ENCODE measurements at places on chromosomes 12 and 14.
A peak's percentile ranks its signal among the peaks of the same experiment; 100 is the strongest.

DNA sequence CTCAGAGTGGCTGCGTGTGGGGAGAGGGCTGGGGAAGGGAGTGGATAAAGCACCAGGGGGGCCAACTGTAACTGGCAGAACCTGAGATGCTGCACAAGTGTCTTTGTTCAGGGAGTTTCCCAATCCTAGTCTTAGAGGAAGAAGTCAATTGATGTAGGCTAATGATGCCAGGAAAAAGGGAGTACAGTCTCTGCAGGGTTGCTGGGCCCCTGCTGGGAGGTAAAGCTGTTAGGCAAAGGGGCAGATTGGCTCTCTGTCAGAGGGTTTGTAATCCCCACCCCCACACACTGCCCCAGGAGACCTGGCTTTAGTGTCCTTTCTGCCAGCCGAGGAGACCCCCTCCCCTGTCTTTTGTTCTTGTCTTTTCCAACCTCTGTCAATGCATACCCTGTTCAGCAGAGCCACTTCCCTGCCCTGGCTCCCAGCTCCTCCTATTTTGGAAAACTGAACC lies 178.4 kb downstream of the KCNA5 start:
- DNase-seq, result no peak

GRCh38 chr12:28177461-28177860 lies 12.8 kb upstream of the CCDC91 start:
- DNase-seq, result no peak

GRCh38 chr14:101418601-101419000 lies 142.7 kb upstream of the DIO3 start:
- DNase-seq, result no peak

- no peak for DNase-seq
Measured at GRCh38 chr14:55458800-55459515, 18.5 kb upstream of the TBPL2 start.

DNA sequence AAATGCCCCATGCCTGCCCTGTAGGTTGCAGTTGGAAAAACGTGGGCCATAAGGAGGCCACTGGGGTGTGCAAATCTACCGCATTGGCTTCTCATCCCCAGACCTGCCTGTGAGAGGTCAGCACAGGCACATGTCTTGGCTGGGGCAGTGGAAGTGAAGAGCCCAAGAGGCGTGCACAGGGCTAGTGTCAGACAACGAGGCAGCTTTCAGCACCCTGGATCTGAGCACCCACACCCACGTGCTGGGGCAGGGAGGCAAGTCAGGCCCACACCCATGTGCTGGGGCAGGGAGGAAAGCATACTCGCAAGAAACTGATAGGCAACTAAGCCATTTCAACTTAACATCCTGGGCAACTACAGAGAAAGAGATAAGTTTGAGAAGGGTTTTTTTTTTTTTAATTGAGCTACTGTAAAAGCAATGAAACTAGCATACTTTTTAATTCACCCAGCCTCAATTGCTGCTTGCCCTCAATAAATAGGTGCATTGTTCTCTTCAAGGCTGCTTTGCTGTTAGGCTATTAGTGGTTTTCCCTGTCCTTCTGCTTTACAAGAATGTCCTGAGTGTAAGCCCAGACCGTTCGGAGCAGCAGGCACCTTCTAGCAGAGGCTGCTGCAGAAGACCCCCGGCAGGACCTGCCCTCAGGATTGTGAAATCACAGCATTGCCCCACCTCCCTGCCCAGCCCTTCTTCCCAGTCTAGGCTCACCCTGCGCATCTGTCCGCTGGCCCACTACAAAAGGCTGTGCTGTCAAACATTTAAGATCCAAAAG lies 355.3 kb upstream of the FKBP4 start:
- peak; percentile 36 for DNase-seq

DNA sequence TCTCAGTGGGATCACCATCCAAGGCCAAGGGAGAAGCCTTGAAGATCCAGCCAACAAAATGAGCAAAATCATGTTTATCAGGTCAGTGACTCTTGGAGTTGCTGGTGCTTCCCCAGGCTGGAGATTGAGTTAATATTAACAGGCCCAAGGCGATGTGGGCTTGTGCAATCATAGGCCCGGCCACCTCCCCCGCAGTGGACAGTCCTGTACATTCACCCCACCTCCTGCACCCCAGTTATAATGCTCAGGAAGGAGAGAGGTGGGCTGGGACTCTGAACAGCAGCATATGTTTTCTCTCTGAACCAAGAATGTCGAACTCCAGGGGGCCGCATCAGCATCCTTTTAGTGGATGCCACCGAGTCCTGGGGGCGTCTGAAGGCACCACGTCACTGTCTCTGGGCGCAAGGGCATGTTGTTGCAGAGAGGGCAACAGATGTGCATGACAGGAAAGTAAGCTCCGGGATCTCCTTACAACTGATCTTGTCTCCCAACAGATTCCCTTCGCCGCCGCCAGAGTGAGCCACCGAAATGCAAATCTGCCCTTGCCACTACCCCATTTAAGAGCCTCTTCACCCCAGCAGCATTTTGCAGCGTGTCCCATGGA lies 32.2 kb upstream of the SERPINA6 start:
- DNase-seq, result peak; percentile 15

DNA sequence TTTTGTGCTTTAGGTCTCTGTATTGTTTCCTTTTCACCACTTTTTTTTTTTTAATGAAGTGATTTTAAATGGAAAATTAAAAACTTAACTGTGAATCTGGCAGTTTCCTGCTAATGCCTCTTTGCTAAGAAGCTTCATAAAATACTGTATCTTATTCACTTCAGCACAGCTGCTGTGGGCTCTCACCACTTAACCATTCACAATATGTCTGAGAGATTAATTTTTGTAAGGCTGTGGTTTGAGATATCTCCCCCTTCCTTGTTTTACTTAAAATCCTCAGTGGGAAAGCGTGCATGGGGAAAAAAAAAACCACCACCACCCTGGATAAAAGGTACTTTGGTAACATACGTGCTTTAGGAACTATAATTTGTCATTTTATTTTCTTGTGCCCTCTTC lies 115.9 kb downstream of the ETV6 start:
- peak; percentile 64 for DNase-seq

DNA sequence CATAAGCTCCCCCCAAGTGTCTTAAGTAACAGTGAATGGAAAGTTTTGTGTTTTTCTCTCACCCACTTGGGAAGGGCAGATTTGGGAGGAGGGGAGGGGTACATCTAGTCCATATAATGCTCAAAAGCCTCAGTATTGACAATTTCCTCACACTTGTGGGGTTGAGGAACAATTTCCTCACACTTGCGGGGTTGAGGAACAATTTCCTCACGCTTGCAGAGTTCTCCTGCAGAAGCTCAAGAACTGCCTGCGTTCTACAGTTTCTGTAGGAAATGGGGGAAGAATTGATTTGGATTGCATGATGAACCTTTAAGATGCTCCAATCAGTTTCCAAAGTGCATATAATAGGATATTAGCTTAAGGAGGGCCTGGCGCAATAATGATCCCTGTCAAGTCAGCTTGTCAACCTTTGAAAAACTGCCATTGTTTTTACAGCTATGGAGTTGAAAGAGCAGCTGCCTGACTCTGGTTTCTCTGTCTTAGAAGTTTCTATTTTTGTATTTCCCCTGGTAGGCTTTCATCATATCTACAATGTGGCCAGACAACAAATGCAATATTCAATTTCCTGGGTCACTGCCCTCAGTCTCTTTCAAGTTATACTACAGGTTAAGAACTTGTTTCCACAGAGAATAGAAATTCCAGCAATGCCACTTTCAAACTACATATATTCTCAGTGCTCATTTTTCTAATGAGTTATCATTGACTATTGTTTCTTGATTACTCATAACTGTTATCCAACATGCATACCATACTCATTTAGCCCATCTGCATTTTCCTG lies 66.5 kb downstream of the PLEKHG7 start:
- peak; percentile 16 for DNase-seq

- no peak for DNase-seq
Measured at GRCh38 chr12:5807090-5807414, 138.0 kb downstream of the ANO2 start.

DNA sequence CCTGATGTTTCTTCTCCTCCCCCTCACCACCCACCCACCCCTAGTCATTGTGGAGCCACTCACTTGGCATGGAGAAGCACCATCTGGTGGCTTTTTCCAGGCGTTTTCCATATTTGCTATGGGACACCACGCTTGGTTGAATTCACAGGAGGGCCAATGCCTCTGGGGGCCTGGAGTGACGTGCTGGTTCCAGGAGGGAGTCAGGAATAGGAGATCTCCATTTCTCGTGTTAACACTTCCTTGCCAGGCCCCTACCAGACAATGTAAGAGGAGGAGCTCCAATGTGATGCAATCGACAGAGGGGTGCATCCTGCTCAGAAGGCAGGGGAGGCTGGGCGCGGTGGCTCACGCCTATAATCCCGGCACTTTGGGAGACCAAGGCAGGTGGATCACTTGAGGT lies 21.6 kb upstream of the TESC start:
- no peak for DNase-seq

DNA sequence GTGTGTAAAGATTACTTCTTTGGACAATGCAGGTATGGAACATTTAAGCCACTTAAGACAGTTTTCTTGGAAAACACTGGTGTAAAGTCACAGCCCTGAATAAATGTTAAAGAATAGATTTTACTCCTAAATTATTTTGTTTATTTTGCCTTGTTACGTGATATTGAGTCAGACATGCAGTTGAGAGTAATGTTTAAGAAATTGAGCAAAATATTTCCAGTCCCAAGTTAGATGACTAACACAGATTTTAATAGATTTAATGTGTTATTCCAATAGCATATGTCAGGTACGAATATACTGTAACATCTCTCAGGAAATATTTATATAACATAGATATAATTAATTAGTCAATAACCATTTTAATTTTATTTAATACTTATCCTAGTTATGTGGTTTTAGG lies 1361.7 kb downstream of the FSCB start:
- DNase-seq, result no peak

- no peak for DNase-seq
Measured at GRCh38 chr12:93852173-93852591, 175.0 kb downstream of the CRADD start.

DNA sequence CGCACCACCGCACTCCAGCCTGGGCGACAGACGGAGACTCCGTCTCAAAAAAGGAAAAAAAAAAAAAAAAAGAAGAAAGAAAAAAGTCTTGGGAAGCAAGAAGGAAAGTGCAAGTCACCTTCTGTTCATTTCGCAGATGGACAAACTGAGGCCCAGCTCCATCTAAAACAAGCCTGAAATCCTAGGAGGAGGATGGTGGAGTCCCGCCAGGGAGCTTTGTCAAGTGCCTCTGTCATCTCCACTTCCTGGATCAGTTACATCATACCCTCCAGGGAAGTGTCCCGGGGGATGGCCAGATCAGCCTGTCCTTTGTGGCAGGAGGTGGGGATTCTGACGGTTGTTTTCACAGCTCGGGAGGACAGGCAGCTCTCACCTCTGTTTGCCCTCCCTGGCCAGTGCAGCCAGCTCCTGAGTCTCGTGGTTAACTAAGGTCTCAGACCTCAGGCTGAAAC lies 8.7 kb upstream of the SDSL start:
- no peak for DNase-seq

DNA sequence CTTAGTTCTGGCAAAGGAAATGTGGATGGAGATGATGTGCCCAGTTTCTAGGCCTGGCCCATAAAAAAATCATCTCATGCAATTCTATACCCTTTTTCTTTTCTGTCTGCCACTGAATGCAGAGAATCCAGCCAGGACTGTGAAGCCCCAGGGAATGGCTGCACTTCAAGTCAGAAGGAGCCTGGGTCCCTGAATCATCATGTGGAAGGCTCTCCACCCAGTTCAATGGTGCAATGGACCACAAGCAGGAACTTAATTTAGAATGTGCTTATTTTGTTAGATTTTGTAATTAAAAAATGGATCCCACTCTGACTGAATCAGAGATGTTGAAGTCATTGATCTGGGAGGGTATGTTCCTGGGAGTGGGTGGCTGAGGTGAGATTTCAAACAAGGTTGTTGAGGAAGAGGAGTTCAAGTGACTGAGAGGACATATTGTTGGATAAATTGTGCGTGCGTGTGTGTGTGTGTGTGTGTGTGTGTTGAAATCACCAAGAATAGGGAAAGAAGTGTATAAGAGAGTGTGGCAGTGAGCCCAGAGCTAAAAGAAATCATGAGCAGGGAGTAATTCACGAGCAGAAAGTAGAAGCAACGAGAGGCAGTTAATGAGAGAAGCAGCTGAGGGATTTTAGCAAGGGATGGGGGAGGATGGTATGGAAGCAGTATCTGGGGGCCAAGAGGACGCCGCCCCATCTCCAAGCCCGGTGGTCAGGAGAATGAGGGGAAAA lies 125.4 kb downstream of the TMX1 start:
- no peak for DNase-seq

- DNase-seq, result no peak
Measured at GRCh38 chr12:11542599-11542998, 106.9 kb upstream of the ETV6 start.

- DNase-seq, result no peak
Measured at GRCh38 chr14:22772725-22773124, 6.2 kb downstream of the OXA1L start.

- no peak for DNase-seq
Measured at GRCh38 chr12:72502546-72502945, 230.4 kb downstream of the TRHDE start.

DNA sequence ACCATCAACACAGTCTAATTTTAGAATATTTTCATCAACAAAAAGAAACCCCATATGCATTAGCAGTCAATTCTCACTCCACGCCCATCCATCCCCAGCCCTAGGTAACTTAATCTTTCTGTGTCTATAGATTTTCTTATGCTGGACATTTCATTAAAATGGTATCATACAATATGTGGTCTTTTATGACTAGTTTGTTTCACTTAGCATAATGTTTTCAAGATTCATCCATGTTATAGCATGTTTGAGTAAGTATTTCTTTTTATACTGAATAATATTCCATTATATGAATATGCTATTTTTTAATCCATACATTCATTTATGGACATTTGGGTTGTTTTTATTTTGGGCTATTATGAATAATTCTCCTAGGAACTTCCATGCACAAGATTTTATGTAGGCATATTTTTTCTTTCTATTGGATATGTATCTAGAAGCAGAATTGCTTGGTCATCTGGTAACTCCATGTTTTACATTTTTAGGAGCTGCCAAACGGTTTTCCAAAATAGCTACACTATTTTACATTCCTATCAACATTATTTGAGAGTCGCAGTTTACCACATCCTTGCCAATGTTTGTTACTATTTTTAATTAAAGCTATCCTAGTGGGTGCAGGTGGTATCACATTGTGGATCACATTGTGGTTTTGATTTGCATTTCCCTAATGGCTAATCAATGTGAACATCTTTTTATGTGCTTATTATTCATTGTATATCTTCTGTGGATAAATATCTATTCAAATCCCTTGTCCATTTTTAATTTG lies 49.0 kb downstream of the RERG start:
- no peak for DNase-seq

DNA sequence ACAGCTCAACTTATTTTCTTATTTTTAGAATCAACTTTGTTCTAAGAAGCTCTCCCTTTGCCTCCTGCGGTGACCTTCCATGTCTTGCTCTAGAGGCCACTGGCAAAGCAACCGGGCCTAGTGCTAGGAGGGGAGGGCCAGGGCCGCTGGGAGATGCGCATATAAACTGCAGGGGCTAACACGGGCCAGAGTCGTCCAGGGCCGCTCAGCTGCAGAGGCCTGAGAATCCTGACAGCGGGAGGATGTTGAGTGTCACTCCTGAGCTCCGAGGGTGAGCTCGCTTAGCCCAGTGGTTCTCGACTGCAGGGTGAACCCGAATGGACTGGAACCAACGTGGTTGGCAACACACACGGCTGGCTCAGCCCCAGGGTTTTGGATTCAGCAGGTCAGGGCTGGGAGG lies 6.5 kb upstream of the PIWIL1 start:
- no peak for DNase-seq

GRCh38 chr12:89236237-89236636 lies 116.1 kb downstream of the DUSP6 start:
- DNase-seq, result no peak

- no peak for DNase-seq
Measured at GRCh38 chr14:80751285-80751684, 190.3 kb downstream of the CEP128 start.

All from hematopoietic multipotent progenitor cell treated with erythropoietin and hydrocortisone succinate and interleukin-3 and kit ligand, for 6 days (in vitro differentiated cells).